ENCODE measurements at places on chromosomes 6 and 20. TPM values are rescaled to one million over a fixed set of nuclear protein-coding genes. Genes with fewer than 3 reads are reported as not detected.

Gene PYGB
- 52.3 TPM for total RNA-seq

Gene DEFB124
- total RNA-seq, result not detected

Gene KIF6
- total RNA-seq, result 3.3 TPM

Gene SMLR1
- not detected for total RNA-seq

Gene TFAP2D
- total RNA-seq, result not detected

GRCh38 chr20:59131551-59132285 lies 31.9 kb upstream of the ZNF831 start:
- no peaks in the 10 kb centered on the region for H3K36me3 ChIP-seq
- no peaks in the 10 kb centered on the region for H3K27me3 ChIP-seq
- no peaks in the 10 kb centered on the region for H3K4me1 ChIP-seq
- DNase-seq, result no peak
- H3K27ac ChIP-seq, result no peak overlapping the region

DNA sequence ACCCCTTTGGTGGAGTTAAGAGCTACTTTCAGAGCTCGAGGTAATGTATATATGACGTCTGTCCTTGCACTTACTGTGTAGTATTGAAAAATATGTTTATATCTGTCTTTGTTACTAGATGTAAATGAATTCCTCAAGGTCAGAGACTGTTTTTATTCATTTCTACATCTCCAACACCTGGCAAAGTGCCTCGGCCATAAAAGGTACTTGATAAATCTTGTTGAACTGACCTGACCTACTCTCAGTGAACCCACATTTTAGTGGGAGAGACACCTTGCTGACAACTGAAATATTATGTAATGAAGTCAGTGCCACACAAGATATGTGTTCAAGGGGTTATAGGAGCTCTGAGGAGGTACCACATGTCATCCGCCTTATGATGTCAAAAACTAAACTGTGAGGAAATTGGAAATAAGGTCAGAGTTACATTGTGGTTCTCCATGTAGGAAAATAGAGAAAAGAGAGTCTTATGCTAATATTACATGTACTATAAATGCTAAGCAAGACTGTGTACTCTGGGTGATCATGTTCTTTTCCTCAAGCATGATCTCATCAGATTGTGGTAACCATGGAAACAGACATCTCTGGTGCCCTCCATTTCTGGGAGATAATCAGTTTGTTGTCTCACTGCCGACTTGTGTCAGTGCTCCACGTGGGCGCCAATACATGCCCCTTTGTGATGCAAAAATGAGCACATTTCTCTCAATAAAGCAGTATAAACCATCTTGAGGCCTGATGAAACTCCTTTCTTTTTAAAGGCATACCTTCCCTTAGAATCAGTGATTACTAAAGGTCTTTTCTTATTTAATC lies 5.7 kb upstream of the TMEM30A start:
- H3K4me3 ChIP-seq, result no peak overlapping the region
- no peak overlapping the region for H3K27ac ChIP-seq
- no peaks in the 10 kb centered on the region for H3K36me3 ChIP-seq

- no peaks in the 10 kb centered on the region for H3K27me3 ChIP-seq
- no peak overlapping the region for H3K4me3 ChIP-seq
- no peak for DNase-seq
- H3K27ac ChIP-seq, result no peak overlapping the region
- no peaks in the 10 kb centered on the region for H3K36me3 ChIP-seq
- no peaks in the 10 kb centered on the region for H3K4me1 ChIP-seq
Measured at GRCh38 chr6:40320947-40321346, 266.2 kb downstream of the LRFN2 start.
